Glomerular endothelial cell (primary cell): ENCODE measurements at places on chromosomes 3 and 15. TPM values are rescaled to one million over a fixed set of nuclear protein-coding genes. Genes with fewer than 3 reads are reported as not detected.

The SMCO1 gene
- not detected in 2 replicates for total RNA-seq

The CYP8B1 gene
- not detected in 2 replicates for total RNA-seq

The SI gene
- total RNA-seq = not detected in 2 replicates

The PIK3CA gene
- 16.9 and 21.3 TPM in 2 replicates for total RNA-seq

GRCh38 chr3:86984271-86984670, 6.7 kb downstream of the VGLL3 start:
- no peak for DNase-seq

DNA sequence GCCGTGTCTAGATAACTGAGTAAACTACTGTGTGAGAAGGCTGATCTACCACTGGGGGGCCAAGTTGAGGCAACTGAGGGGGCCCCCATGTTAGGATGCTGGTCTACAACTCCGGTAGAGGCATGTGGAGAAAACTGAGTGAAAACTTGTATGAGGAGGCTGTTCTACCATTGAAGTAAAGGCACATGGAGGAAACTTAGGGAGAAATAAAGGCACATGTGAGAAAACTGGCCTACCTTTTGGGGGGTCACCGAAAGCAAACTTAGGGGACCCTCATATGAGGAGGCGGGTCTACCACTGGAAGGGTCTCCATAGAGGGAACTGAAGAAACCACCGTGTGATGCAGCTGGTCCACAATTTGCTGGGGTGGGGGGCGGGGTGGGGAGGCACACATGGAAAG, 155.2 kb downstream of the FBLN2 start:
- no peak for DNase-seq

- no peak for DNase-seq
Observed at GRCh38 chr3:130316169-130316568, 29.3 kb upstream of the COL6A5 start.
